ENCODE measurements at places on chromosomes 12 and 14.

DNA sequence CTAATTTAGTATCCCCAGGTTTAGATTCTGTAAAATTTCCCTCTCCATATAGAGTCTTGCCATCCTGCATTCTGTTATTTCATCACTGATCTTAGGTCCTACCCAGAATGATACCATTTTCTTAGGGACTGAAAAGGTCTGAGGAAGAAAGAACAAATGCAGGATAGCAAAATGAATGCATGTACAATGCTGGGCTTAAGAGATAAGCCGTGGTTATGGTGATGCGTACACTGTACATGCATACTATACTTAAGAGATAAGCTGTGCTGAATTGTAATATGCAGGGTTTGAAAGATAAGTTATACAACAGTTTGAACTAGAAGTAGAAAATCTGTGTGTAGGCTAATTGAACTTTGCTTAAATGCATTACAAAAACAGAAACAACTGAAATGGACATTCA lies 416.2 kb downstream of the C12orf50 start:
- no peak for DNase-seq

- no peak for DNase-seq
Measured at GRCh38 chr12:42902001-42902400, 312.5 kb upstream of the PRICKLE1 start.

GRCh38 chr12:127205781-127206555 lies 1061.0 kb upstream of the TMEM132C start:
- DNase-seq, result no peak

- no peak for DNase-seq
Measured at GRCh38 chr12:106711316-106711715, 63.2 kb upstream of the RIC8B start.

DNA sequence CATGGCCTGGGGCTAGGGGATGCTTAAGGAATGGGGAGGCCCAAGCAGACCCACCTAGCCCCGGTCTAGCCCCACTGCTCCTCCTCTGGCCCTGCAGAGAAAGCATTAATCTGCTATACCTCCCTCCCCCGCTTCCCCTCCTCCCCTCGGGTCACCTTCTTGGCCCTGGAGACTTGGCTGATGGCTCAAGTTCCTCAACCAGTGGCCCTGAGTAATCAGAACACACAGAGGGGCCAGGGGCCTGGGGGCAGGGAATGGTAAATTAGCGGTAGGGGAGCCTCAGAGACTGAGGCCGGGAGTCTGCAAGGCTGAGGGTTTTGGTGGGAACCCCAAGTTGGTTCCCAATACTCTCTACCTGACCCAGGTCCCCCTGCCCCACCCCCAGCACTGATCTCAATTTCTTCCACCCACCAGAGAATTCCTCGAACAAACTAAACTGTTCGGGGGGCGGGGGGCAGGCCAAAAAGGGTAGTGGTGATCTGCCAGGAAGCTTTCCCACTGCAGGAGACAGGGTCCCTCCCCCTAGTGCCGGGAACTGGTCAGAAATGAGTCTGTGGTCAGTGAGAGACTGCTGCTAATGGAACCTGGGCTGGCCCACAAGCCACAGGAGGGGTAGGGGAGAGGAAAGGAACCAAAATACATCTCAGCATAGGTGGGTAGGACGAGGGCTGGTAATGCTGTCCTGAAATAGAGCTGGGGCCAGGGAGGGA lies 12.8 kb upstream of the SMARCD1 start:
- DNase-seq, result no peak

GRCh38 chr12:2212971-2213869 lies 160.4 kb downstream of the CACNA1C start:
- no peak for DNase-seq

- DNase-seq, result peak; percentile 65
Measured at GRCh38 chr14:22572562-22573058, 16.4 kb downstream of the DAD1 start.

DNA sequence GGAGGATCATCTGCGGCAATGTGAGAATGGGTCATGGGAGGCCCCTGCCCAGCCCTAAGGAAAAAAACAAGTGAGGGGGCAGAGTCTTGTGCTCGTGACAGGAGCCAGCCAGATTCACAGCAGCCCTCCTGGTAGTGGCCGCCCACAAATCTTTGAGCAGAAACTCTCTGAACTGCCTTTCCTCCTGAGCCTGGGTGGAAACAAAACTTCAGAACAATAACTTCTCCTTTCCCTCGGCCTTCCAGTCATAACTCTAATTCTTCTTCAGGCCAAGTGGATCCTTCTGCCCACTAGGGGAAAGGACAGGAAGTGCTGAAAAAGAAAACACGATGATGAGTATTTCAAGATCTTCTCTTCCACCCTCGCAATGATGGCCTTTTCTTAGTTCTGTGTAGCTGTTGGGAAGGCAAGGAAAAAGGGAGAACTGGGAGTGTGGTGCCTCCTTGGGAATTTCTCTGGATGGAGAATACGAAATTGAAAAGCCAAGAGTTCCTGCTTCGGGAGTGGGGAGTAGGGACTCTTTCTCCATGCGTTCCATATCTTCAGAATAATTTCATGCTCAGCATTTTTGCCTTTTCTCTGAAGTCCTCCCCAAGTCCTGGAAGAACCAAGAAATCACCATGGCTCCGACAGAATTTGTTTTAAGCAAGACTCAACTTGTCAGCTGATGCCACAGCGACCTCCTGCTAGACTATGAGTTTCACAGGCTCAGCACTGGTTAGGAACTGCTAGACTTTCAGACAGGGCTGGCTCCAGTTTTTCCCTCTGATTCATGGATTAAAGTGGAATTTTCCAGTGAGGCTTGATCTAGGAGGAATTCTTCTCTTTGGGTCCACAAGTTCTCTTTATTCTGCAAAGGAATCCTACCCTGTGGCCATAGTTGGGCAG lies 188.9 kb downstream of the CAND1 start:
- DNase-seq, result no peak

DNA sequence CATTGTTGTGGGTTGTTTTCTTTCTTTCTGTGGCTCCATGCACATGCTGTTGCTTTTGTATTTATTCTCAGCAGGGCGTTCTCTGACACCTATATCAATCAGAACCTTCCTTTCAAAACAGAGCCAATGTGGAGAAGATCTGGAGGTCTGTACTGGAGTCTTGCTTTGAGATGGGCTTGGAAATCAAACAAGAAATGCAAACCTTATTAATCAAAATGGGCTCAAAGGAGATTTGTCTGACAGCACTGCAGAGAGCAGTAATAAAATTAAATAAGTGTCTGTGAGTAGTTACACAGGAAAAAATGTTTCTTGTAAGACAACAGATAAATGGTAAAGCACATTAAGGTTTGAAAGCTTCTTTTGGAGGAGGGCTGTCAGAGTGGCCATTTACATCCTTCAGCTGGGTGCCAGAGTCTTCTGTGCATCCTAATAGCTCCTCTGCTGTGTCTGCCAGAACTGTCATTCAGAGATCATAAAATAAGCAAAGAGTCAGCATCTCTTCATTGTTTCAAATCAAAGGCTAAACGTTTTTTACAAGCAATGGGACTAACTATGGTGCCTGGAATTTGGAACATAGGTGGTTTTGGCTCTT lies 414.3 kb downstream of the NAV3 start:
- no peak for DNase-seq

DNA sequence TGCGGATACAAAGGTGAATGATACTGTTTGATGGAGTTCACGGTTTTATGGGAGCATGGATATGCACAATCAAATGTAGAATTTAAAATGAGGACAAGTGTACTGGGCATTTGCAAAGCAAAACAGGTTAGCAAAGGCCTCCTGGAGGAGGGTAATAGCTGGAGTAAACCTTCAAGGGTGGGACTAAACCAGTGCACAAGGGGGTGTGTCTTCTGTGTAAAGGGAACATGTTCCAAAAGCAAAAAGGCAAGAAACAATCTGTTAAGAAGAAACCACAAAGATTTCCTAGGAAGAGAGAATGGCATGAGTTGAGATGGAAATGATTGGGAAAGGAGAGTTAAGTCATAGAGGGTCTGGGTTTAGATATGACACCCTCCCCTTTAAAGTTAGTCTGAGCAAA lies 109.2 kb upstream of the SLCO1C1 start:
- DNase-seq, result no peak

GRCh38 chr14:75831952-75832351 lies 149.8 kb downstream of the TGFB3 start:
- peak; percentile 37 for DNase-seq

- no peak for DNase-seq
Measured at GRCh38 chr14:56112781-56113180, 5.4 kb upstream of the PELI2 start.

- DNase-seq, result no peak
Measured at GRCh38 chr14:64227856-64228255, 66.3 kb downstream of the ESR2 start.

- DNase-seq, result no peak
Measured at GRCh38 chr14:92437729-92438285, 75.8 kb upstream of the RIN3 start.

- DNase-seq, result peak; percentile 76
Measured at GRCh38 chr12:13171921-13172859, 24.3 kb upstream of the EMP1 start.

DNA sequence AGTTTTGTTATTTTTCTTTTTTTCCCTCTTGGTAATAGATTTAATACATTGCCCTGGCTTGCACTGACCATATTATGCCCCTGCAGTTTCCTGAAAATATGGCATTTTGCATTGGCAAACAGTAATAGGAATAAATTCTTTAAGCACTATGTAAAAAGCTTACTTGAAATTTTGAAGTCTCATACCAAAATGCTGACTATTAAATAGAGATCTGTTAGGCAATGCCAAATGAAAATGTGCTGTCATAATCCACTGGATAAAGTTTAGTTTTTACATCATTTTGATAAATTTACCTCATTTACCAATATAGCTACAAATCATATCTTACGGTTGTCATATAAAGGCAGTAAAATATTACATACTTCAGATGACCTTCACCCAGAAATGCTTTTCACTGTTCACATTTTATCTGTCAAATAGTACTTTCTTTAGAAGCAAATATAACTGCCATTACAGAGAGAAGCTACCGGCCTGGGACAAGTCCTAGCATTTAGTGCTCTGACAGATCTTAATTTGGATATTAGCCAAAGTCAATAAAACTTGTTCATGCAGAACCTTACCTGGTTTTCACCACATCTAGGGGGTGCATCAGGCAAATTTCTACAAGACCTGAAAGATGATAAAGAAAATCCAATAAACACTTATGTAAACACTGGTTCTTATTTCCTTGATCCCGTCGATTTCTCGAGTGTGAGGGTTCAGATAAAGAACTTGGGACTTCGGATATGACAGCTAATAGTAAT lies 212.9 kb downstream of the PAX9 start:
- DNase-seq, result no peak

DNA sequence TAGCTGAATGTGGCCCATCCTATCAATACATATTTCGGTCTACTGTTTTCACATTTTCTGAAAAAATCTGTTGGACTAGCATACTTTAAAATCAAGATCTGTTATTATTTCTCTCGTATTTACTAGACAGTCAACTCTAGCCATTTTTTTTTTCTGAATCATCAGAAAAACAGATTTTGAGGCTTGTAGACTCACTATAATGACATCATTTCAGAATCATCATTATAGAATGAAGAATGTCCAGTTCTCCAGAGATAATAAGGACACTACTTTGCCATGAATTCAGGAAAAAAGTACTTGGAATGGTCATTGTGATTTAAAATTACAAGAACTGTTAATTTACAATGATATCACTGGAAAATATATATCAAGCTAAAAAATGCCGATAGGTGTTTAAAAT lies 589.8 kb downstream of the KCNH5 start:
- no peak for DNase-seq

DNA sequence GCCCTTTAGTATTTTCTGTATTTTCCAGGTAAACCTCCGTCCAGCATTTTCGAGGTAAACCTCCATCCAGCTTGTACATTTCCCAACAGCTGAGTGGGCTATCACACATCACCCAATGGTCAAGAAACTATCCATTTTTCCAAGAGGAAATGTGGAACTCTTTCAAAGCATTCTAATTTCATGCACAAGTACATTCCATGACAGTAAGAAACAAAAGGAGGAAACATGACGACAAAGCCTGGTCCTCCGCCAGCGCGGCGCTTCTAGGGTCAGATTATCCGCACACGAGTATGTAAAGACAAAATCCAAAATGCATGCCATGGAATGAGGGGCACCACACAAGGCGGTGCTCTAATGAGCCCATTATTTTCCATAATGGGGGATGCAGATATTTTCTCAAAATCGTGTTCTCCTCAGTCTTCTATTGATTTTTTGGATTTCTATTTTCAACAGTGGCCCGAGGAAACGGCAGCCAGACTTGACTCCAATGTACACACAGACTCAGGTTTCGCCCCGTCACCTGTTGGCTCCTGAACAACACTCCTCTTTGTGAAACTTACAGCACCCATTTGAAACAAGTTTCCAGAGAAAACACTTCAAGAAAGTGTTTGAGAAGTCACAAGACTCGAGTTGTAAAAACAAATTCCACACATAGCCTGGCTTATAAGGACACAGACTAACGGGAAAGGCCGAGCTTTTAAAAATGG lies 107.4 kb downstream of the PRICKLE1 start:
- DNase-seq, result no peak

DNA sequence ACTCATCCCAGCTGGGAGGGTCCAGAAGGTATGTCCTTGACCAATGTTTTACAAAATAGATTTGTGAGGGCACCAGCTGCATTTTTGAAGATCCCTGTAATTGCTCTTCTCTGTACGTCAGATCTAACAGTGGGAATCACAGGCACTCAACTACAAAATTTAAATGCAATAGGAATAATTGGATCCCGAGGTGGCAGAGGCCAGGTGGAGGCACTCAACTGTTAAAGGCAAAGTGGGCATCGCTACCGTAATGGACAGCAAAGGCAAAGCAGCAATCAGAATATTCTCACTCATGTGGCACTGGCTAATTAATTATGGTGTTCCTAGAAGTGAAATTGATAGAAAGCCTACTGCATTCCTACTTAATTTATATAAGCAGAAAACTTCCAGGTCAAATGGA lies 27.9 kb upstream of the PSMC1 start:
- DNase-seq, result no peak

- DNase-seq, result no peak
Measured at GRCh38 chr12:130961921-130962451, 8.3 kb downstream of the ADGRD1 start.

- peak; percentile 39 for DNase-seq
Measured at GRCh38 chr14:73888971-73889370, 2.3 kb downstream of the ZNF410 start.

DNA sequence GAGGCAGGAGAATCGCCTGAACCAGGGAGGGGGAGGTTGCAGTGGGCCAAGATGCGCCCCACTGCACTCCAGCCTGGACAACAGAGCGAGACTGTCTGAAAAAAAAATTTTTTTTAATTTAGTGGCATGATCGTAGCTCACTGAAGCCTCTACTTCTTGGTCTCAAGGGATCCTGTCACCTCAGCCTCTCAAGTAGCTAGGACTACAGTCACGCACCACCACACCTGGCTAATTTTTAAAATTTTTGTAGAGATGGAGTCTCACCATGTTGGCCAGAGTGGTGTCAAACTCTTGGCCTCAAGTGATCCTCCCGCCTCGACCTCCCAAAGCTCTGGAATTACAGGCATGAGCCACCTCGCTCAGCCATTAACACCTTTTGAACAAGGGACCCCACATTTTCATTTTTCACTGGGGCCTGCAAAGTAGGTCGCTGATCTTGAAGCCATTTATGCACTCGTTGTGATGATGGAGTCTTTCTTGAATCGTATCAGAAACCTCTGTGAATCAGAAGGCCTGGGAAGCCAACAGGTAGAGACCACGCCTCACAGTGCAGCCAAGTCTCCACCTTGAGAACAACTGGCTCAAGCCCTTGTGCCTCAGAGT lies 5.9 kb downstream of the HCAR1 start:
- DNase-seq, result no peak

All from GM04503 (cell line).